ENCODE measurements at places on chromosomes 7 and 10.
A peak's percentile ranks its signal among the peaks of the same experiment; 100 is the strongest.

GRCh38 chr10:8044908-8045725, 9.4 kb upstream of the GATA3 start:
- no peak for DNase-seq

GRCh38 chr10:16809074-16809718, 8.0 kb downstream of the RSU1 start:
- DNase-seq = peak; percentile 79

DNA sequence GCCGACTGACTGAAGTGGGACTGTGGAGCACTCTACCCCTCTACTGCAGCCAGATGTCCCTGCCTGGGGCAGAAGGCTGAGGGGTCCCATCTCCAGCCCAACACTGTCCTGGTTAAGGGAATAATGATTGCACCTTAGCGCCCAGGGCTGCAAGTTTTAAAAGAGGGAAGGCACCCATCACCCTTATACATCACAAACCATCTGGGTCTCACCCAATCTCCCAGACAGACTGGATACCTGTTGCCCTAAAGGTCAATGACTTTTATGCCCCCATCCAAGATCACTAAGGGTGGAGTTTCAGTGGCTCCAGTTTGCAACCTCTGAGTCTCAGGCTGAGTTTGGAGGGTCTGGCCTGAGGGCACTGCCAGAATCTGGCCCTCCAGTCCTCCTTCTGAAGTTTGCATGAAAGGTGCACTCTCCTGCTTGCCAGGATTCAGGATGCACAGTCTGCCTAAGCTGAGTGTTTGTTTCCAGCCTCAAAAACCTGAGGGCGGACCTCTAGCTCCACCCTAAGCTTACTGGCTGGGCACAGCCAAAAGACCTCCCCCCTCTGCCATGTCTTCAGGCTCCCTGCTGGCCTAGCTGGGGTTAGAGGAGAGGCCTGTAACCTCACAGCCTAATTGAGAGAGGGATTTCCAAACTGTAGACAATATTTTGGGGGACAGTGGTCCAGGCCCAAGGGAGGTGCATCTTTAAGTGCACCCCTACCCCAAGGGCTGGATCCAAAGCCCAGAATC, 2.5 kb upstream of the EMX2 start:
- no peak for DNase-seq

- no peak for DNase-seq
These were observed 1.8 kb upstream of the FAM107B start for GRCh38 chr10:14776546-14776945.

GRCh38 chr7:113805976-113806375, 112.8 kb downstream of the PPP1R3A start:
- no peak for DNase-seq

DNA sequence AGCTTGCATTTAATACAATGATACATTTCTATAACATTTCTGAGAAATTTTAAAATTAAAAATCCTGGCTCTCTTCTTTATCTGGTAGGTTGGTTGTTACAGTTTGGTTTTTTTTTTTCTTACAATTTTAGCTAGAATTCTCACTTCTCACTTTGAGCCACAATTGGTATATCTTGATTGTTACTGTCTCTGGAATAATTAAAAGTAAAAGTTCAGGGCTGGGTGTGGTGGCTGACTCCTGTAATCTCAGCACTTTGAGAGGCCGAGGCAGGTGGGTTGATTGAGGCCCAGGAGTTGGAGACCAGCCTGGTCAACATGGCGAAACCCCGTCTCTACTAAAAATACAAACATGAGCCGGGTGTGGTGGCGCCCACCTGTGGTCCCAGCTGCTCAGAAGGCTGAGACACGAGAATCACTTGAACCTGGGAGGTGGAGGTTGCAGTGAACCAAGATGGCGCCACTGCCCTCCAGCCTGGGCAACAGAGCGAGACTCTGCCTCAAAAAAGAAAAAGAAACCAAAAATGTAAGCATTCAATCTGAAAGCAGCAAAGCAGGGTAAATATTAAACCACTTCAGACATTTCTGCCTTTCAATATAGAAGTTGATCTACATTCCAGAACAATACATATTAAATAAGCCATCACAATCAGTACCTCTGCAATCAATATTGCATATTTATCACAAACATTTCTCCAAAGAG, 88.6 kb upstream of the PFKP start:
- no peak for DNase-seq

DNA sequence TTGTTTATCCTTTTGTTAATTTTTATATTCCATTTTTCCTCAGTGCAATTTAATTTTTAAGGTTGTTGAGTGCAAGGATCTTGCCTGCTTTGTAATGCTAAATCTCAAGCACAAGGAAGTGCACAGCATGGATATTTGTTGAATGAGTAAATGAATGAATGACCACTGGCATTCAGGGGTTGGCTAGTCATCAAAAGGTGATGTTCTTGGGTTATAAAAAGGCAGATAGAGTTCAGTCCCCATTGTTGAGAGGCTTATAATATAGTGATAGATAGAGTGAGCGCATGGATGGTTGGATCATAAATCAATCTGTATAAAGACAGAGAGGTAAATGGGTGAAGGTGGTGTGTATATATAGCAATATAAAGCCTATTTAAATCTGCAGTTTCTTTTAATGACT, 193.2 kb upstream of the KLF6 start:
- DNase-seq = peak; percentile 64

- no peak for DNase-seq
These were observed at the start of gene TMEM184A for GRCh38 chr7:1555813-1556543. Gene TMEM184A (minus strand): TSS chr7:1556205. CDS start chr7:1555484, 721 bp downstream.

DNA sequence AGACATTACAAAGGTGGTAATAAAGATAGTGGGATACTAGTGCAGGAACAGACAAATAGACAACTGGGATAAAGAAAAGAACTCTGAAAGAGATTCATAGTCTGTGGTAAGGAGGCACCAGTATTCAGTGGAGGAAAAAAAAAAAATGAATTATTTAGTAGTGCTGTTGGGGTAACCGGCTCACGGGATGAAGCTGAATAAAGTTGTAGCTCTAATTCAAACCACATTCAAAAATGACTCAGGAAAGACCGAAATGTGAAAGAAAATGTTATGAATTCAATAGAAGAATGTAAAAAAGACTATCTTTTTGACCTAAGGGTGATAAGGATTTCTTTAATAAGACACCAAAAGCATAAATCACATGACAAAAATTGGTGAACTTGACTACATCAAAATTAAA, 83.1 kb upstream of the HABP2 start:
- DNase-seq = no peak

DNA sequence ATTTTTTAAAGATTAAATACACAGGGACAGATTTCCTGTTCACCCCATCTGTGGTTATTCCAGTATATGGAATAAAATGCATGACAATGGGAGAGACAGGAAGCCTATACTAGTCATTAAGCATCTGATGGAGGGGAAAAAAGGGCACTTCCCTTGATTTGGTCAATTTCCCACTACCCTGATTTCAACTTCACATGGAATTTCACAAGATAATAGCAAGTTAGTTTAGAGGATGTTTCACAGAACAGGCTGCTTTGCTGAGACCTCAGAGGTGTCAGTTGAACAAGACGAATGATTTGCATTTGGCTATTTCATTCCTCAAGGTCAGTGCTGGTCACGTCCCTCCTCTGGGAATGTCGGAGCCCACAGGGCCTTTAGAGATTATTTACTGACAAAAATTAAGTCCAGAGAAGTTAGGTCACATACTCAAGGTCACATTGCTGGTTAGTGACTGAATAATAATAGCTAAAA, 4.7 kb upstream of the ITPRIP start:
- no peak for DNase-seq

All from choroid plexus epithelial cell (primary cell).